GOT3 (cell line): ENCODE measurements at places on chromosomes 2 and 18.

DNA sequence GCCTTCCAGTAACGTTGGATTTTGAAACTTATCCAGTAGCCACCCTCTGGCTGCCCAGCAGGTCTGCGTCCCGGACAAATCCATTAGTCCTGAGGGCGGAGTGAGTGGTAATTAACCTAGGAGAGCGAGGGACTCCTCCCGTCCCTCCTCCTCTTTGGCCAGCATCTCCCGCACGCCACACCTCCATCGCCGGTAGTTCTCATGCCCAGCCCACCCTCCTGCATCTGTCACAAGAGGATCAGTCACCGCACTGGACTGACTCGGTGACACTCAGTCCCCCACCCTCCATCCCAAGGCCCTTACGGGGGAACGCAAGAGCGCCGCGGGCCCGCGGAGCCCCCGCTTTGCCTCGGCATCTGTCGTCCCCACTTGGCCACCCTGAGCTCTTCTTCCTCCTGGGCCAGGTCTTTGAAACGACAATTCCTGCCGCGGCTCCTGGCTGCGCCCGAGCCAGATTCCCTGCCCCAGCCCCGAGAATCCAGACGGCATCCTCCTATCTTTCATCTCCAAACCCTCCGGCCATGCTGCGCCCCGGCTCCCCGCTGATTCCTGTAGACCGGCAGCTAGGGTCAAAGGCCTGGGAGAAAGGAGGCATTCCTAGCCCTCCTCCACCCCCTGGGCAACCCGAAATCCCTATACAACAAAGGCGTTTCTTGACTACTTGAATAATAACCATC lies 77.5 kb downstream of the EIF2AK3 start:
- no peak for DNase-seq

DNA sequence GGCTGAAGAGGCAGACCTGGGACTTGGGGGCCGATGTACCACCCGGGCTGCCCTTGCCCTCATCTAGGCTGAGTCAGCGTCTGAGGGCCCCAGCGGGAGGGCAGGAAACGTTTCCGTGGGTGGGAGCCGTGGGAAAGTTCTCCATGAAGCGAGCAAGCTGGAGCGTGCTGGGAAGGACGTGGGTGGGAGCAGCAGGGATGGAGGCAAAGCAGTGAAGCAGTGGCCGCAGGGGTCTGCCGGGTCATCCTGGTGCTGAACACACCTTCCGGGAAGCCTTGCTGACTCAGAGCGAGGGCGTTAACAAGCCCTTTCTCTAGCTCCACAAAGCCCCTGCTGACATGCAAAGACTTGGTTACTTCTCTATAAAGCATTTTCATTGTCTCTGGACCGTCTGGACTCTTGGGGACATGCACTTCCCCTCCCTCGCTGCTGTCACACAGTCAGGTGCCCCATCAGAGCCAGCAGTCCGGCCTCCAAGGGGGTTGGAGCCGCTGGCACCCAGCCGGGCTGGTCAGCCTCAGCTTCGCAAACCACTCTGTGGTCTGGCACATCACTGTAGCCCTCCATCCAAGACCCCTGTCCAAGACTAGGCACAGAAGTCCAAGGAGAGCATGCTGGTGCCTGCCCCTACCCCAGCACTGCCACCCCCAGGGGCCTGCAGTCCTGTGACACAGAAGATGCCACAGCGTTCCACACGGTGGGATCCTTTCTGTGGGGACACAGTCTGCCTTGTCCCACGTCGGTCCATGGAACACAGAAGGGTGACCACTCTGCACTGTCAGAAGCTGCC lies 115.1 kb upstream of the GPC1 start:
- no peak for DNase-seq

GRCh38 chr2:74142340-74142739 lies 5.4 kb downstream of the BOLA3 start:
- no peak for DNase-seq

- DNase-seq = no peak
Observed at GRCh38 chr2:143787674-143788073, 658.5 kb downstream of the ARHGAP15 start.
